NCI-H2029 (cell line): ENCODE measurements at places on chromosomes 6 and 20.

DNA sequence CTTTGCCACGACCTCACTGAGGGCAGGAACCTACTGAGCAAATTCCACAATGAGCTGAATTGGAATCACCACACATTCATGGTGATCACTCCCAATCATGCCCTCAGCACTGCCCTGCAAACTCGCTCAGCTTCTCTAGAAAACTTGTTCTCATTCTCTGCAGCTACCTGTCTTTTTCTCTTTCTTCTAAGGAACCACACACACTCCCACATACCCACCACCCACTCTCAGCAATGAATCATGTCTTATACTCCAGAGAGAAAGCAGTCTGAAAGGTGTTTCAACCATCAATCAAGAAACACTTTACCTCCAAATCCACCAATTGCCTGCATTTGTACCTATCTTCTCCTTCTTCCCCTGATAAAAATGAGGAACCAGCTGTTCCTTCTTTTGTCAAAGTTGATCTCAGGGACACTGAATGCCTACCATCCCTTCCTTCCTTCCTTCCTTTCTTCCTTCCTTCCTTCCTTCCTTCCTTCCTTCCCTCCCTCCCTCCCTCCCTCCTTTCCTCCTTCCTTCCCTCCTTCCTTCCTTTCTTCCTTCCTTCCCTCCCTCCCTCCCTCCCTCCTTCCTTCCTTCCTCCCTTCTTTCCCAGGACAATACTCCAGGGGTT, 84.6 kb upstream of the SGK1 start:
- no peak for DNase-seq

DNA sequence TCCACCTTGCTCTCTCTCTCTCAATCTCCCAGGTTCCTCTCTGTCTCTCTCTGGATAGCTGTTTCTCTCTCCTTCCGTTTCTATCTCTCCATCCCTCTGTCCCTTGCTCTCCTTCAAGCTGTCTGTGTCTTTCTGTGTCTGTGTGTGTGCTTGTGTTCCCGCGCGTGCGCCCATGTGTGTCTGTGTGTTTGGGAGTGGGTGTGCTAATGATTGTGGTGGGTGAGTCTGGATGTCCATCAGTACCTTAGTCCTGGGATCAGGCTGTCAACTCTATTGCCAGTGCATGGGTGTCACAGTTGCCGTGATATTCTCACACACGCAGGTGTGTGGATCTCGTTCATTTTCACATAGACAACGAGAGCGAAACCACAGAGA, 1380.6 kb upstream of the DEFB115 start:
- no peak for DNase-seq

DNA sequence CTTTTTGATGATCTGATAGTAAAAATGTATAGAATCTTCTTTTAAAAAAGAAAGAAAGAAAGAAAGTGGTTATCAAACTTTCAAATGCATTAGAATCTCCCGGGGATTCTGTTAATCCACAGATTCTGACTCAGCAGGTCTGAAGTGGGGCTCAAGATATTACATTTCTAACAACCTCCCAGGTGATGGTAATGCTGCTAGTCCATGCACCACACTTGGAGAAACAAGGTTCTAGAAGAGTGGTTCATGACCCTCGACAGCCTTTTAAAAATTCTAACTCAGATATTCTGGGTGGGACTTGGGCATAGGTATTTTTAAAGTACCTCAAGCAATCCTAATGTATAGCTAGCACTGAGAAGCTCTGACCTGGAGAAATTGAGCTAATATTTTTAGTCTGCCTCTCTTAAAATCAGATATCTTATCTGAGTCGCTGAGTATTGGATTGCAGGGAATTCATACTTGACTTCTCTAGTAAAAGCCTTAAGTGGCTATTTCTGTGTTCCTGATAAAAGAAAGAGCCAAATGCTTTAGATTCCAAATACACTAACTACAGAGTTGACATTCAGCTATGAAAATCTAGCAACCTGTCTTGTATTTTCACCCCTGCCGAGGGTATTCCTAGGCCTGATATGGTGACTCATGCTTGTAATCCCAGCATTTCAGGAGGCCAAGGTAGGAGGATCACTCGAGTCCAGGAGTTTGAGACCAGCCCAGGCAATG, 252.4 kb downstream of the PHACTR1 start:
- DNase-seq = no peak

DNA sequence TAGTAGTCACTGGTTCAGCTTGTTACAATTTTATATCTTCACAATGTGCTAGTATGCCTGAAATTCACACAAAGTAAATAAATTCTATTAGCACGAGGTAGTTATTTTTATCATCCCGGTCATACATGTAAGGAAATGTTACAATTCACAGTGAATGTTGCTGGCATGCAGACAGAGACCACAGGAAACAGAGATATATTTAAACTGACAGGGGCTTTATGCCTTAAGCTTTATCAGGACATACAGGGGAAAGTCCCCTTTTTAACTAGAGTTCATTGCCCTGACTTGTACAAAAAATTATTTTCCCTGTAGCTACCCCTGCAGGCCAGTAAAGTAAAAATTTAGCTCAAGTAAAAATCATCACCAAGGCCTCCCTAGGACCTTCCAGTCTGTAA, 712.0 kb upstream of the NRSN1 start:
- DNase-seq = no peak

DNA sequence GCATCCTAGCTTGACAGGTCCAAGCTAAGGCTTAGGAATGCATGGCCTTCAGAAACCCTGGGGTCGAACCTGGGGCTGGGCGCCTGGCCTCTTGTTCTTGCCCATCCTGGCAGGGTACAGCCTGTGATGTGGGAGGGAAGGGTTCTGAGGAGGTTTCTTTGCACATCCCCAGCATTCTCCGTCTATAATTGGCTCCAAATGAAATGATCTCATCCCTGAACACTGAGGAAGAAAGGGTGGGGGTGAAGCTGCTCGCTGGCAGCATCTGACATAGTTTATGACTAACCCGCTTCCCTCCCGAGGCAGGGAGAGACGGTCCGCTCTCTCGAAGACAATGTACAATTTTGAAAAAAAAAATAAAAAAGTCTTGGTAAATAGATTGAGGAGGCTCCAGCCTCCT, 67.1 kb upstream of the ZNFX1 start:
- no peak for DNase-seq

- DNase-seq = no peak
Measured at GRCh38 chr6:167683028-167683862, 143.5 kb upstream of the AFDN start.

- peak; percentile 80 for DNase-seq
Measured at GRCh38 chr6:158536084-158536890, 23.6 kb upstream of the TMEM181 start.

- no peak for DNase-seq
Measured at GRCh38 chr6:32436995-32437836, 2.5 kb upstream of the HLA-DRA start.

DNA sequence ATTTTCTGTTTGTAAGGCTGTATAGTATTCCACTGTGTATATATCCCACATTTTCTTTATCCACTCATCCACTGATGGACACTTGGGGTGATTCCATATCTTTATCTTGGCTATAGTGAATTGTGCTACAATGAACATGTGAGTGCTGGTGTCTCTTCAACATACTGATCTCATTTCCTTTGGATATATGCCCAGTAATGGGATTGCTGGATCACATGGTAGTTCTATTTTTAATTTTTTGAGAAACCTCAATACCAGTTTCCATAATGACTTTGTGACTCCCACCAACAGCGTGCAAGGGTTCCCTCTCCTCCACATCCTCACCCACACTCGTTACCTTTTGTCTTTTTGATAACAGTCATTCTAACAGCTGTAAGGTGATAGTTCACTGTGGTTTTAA, 166.0 kb downstream of the ARHGAP18 start:
- DNase-seq = no peak

- DNase-seq = no peak
Measured at GRCh38 chr6:74256781-74257180, 560.8 kb downstream of the CD109 start.

- DNase-seq = no peak
Measured at GRCh38 chr20:63002511-63002910, 4.3 kb downstream of the BHLHE23 start.

- DNase-seq = no peak
Measured at GRCh38 chr6:111722179-111722731, 116.6 kb upstream of the TRAF3IP2 start.
